ENCODE measurements at places on chromosomes 3 and 15.

DNA sequence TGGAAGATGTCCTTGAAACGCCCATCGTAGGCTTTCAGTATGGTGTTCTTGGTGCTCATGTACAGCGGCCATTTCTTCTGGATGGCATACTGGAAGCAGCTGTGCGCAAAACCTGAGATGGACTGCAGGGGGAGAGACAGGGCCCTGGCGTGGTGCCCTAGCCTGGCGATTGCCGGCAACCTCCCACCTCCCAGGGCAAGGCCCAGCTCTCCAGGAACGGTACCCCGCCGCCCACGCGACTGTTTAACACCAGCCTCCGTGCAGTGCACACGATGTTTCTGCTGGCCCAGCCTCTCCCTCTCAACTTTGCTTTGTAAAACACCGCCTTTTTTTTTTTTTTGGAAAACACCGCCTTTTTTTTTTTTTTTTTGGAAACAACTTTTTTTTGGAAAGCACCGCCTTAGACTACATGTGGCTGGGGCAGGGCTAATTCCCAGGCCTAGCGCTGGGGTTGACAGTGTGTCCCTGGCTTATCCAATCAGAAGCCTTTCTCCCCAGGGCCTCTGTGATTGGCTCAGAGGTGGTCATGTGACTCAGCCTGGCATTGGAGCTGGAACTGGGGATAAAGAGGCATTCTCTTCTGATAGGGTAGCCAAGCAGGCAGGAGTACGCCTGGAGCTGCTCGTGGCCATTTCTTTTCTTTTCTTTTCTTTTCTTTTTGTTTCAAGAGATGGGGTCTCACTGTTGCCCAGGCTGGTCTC is 14.7 kb downstream of the IDH2 start:
- DNase-seq, result no peak

GRCh38 chr3:99856437-99857220 is 39.0 kb downstream of the CMSS1 start:
- DNase-seq, result no peak

DNA sequence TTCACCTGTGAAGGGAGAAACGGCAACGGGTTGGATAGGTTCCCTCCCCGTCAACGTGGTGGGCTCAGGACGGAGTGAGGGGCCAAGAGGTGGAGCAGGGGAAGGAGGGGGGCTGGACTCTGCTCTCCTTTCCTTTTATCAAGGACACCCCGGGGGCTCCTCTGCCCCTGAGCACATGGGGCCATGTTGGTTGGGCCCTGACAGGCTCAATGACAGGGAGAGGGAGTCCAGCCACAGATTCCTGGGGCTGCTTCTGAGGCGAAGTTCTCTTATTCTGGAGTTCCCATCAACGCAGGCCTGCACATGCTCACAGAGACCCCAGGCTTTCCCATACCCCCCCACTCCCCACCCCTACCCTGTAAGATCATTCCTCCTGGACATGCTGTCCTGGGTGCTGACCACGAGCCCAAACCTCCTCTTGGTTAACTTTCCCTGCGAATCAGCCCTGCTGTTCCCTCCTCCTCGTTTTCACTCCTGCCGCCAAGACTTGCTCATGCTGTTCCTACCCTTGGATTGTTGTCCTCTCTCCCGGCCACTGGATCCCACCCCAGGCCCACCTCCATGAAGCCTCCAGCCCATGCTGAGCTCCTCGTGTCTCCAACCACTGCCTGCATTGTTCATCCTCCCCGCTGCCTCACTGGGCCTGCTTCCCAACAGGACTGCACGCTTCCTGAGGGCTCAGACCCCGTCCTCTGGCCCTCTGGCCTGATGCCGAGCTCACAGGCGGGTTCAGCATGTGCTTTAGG is 61.2 kb downstream of the SENP2 start:
- DNase-seq, result no peak

GRCh38 chr3:8755097-8755496 is 14.3 kb downstream of the OXTR start:
- no peak for DNase-seq

GRCh38 chr15:87873516-87873915 is 383.0 kb downstream of the NTRK3 start:
- DNase-seq, result no peak

Measured in stimulated activated CD8-positive, alpha-beta memory T cell treated with anti-CD3 and anti-CD28 coated beads, Interleukin-7, amount 100 ng/mL, for 1 hour (primary cell).